ENCODE measurements at places on chromosomes 6 and 20.

DNA sequence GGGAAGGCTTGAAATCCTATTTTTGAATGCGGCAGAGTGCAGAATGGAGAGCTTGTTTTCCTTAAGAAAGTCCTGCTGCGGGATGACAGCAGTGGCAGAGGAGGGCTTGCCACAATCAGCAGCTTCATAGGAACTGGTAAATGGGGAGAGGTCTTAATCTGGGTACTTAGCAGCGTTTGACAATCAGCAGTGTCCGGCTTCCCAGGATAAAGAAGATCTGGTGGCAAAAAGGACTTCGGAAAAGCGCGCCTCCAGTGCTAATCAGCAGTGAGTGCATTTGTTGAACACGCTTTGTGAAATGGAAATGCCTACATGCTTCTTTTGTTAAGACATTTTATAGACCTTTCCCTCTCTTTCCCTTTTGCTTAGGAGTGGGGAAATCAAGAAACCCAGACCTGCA, 735.7 kb downstream of the QKI start:
- no peak for DNase-seq

GRCh38 chr6:148423133-148423532, 80.5 kb downstream of the SASH1 start:
- DNase-seq: no peak

DNA sequence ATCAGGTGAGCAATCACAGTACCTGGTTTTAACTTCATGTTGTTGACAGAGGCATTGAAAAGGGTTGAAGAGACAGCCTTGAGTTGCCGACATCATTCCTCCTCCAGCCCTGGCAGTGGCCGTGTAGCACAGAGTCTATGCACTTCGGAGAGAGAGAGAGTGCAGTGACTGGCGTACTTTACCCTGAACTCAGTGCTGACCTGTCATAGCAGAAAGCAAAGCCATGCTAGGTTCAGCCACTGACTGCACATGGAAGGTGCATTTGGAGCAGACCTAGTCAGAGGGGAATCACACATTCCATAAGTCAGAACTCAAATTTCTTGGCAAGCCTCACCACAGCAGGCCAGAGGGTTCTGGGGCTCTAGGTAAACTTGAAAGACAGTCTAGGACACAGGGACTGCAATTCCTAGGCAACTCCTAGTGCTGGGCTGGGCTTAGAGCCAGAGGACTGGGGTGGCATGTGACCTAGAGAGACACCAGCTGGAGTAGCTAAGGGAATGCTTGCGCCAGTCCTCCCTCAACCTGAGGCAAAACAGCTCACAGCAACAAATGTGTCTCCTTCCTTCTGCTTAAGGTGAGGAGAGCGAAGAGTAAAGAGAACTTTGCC, 69.1 kb downstream of the ELOVL4 start:
- DNase-seq: no peak

DNA sequence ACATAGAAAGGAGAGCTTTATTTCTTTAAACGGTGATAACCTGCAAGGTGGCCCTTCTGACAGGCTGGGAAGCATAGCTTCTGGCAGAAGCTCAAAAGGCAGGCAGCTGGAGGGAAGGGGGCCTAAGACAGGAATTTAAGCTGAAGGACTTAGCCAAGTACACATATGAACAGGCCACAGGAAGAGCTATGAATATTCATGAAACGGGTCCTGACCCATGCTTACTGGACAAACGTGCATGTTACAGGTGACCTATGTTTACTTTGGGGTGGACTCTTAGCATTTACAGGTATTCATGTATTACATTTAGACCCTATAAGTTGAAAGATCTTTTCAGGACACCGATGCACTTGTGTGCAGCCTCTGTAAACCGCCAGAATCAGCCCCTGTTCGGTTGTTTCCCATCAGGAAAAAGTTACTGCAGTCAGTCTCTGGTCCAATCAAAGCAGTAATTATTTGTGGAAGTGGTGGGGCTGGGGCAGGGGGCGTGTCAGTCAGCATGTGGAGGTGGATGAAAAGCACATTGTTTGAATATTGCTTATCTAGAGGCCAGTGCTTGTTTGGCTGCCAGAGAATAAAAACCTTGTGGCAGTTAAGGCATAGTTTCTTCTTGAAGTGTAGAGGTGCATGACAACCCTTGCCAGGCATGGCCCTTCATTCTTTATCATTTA, 2.9 kb upstream of the GZF1 start:
- DNase-seq: no peak

GRCh38 chr6:3159805-3160781, 2.7 kb upstream of the TUBB2A start:
- DNase-seq: peak; percentile 51

DNA sequence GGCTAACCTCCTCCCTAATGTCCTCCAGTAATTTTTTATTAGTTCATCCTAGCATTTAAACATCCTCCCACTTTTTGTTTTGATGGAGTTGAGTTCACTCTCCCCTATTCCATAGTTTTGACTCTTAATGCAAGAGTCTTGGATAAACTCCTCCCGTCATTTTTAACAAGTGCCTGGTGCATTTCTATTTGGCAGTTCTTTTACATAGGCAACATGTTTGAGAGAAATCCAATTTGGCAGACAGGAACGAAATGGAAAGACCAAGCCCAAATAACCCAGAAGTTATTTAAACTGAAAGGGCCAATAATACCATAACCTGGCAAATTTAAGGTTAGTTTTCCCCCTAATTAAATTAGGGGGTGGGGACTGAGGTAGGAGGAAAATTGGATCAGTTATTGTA, 291.5 kb upstream of the MANEA start:
- DNase-seq: no peak

GRCh38 chr6:33892581-33893346, 89.0 kb upstream of the MLN start:
- no peak for DNase-seq

DNA sequence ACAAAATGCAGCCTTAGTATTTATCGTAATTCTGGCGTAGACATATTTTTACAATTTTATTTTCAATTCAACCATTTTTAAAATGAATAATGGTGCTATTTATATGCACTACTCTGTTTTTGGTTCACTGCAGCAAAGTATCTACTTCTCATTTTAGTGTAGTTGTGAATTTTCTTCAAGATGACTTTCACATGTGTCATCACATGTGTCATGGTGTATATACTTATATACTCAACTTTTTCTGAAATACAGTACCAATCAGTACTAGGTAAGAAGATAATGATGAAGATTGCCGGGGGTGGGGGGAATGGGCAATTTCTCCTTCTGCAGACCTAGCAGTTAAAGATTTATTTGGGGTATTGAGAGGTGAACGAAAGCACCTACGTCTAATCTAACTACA, 634.5 kb downstream of the PHF3 start:
- DNase-seq: no peak

GRCh38 chr6:161536224-161536630, 262.4 kb upstream of the AGPAT4 start:
- DNase-seq: no peak

GRCh38 chr20:43938932-43939761, 24.5 kb downstream of the TOX2 start:
- DNase-seq: no peak

DNA sequence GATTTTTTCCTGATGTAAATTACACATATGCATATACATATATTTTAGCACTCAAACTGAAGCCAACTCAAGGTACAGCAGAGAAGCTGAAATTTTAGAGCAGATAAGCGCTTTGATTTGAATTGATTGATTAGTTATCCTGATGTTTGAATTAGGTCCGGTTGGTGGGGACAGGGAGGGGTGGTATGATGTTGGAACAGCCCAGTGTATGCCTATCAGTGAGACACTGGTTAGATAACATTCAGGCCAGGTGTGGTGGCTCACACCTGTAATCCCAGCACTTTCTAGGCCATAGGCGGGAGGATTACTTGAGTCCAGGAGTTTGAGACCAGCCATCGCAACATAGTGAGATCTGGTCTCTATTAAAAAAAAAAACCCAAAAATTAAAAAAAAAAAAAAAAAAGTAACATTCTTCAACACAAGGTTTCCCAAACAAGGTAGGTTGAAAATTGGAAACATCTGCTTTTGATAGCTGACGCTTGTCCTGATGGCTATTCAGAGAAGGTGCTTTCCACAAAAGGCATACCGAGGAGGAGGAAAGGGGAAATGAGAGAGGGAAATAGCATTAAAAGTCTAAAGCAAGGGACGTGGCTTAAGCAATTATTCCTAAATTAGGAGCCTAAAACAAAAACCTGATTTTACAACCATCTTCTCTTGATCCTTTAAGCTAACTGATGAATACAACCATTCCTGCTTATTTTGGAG, 288.4 kb upstream of the JARID2 start:
- no peak for DNase-seq

DNA sequence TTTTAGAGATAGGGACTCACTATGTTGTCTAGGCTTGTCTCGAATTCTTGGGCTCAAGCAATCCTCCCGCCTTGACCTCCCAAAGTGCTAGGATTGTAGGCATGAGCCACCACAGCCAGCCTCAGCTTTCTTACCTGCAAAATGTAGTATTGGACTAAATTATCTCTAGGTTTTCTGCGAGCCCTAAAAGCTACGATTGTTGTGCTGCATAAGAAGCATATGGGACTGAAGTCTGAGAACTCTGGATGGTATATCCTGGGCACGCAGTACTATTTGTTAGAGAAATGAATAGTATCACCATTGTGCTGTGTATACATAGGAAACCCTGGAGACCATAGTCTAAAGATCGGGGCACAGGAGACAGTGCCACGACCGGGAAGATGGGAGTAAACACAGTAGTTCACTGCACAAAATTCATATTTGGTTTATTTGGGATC, 60.1 kb downstream of the RPRD1B start:
- DNase-seq: no peak

- no peak for DNase-seq
These were observed 156.1 kb upstream of the AGPAT4 start for GRCh38 chr6:161429921-161430490.

DNA sequence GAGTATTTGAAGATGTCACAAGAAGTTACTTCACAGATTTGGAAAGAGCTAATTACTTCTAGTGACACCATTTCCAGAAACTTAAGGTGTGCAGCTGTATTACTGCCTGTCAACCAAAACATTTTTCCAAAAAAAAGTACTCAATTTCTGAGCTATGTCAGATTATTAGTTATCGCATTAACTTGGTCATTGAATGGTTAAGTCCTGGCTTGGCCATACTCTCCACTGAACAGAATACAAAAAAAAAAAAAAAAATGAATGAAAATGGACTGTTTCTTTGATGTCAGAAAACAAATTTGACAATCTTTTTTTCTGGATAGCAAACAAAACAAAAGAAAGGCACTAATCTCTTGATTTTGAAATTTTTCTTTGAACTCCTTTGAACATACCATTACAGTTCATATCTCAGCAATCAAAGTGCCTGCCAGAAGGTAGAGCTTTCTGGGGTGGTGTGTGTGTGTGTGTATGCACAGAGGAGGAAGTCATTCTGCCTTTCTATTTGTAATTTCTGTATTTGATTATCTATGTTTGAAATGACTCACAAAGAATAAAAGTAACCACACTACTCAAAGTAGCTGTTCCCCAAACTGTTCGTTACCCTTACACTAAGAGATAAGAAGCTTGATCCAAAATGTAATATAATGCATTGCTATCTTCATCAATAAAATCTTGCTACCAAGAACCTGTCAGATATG, 210.8 kb upstream of the FUT9 start:
- DNase-seq: no peak

DNA sequence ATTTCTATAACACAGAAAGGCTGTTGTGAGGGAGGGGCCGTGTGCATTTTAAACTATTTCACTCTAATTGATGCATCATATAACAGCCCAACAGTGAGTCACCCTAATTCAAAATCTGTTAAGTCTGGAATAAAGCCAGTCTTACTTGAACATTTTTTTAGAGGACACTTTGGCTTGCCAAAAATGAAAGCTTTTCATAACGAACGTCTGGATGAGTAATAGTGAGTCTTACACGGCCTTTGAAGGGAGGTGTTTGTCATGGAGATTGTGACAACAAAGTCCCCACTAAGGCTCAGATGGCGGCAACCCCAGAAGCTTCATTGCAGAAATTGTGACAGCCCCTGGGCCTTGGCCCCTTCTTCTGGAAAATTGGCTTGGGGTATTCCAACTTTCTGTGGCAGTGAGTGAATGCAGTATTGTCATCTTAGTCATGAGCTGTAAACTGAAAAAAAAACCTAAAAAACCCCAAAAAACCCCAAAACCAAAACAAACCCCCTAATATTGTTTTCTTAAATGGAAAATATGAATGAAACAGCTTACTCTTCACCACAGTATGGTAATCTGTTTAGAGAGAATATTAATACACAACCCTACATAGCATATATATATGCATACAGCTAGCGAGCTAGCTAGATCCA, 92.6 kb upstream of the CLDN20 start:
- DNase-seq: peak; percentile 53

DNA sequence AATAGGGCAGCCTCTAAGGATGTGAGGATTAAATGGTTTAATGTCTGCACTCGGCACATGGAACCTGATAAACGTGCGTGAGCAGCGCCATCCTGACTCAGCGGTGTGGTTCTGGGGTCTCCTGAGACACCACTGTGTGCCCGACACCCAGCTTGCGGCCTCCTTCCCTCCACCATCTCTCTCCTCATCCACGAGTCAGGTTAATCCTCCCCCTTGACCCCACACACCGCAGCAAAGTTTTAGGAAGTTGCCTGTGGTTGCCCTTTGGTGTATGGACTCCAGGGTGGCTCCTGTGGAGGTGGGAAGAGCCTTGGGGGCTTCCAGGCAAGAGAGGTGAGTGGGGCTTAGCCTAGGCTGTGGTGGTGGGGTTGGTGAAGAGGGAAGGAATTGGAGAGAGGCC, 68.2 kb downstream of the PHACTR3 start:
- no peak for DNase-seq

GRCh38 chr20:23998844-23999243, 10.3 kb upstream of the GGTLC1 start:
- DNase-seq: no peak

GRCh38 chr20:62079166-62079565, 13.5 kb upstream of the TAF4 start:
- no peak for DNase-seq

DNA sequence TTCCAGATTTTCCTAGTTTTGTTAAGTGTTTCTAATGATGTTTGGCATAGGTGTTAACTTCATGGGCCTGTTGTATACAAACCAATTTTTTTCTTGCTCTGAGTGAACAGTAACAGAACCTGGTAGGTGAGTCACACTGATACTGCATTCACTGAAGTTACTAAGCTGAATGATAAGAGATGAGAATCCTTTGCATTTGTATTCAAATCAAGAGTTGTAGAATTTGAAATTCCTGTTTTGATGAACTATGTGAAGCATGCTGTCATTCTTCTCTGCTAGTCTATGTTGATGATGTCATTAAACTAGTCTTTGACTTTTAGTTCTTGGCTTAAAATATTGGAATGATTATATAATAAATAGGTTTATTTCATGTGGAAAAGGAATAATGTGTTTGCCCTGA, 37.9 kb downstream of the PTPRA start:
- DNase-seq: no peak

DNA sequence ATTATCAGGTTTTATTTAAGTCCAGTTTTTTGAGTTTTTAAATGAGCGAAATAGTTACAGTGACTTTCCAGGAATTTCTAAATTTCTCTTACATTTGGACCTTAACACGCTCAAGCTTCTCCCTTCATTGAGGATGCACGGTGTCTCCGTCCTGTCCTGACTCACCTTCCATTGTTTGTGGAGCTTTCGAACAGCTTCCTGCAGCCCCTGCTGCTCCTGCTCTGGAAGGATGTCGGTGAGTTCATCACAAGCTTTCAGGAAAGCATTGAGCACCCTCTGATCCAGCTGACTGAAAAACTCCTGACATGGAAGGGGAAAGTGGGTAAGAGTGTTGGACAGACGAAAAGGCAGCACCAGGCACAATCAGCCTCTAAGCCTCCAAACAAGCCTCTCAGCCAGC, 183.7 kb downstream of the SYNE1 start:
- DNase-seq: no peak
